ENCODE measurements at places on chromosomes 12 and 14.

- DNase-seq: no peak
These were observed 78.7 kb downstream of the GALNT9 start for GRCh38 chr12:132250707-132251106.

DNA sequence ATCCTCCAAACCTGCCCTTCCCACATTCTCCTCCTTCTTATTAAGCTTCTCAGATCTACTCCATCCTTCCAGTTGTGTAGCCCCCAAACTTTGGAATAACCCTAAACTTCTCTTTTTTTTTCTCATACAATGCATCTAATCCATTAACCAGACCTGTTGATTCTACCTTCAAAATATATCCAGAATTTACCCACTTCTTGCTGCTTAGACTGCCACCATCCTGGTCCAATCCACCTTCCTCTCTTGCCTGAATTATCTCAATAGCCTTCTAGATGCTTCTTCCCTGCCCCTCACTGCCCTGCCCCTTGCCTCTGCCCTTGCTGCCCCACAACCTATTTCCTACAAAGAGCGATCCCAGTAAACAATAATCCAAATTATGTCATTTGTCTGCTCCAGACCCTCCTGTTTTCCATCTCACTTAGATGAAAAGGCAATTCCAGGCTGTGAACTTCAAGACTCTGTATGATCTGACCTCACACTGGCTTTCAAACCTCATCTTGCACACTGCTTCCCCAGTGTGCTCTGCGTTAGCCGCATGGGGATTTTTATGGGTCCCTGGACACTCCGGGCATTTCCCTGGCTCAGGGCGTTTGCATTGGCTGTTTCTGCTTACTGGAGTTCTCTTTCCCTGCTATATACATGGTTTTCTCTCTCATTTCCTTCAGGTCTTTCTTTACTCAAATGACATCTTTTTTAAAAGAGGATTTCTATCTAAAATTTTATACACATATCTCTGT, 42.6 kb upstream of the HIF1A start:
- no peak for DNase-seq

GRCh38 chr12:75558287-75558686, 46.9 kb upstream of the KRR1 start:
- DNase-seq: no peak

DNA sequence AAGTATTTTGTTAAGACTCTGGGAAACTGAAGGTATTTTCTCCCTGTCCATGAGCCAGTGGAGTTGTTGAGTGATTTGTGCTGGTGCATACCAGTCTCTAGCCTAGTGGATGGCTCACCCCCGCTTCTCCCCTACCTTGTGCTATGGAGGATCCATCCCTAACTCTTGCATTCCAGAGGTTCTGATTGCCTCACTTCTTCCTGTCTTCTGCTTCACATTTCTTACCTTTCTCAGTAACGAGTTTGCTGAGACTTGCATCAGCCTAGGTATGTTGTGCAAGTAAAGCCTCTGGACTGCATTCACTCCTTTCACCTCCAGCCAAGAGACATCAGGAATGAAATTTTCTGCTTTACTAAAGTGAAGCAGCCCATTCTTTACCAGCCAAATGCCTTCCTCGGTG, 391.6 kb downstream of the ZFP36L1 start:
- no peak for DNase-seq

GRCh38 chr14:24681056-24681455, 47.1 kb upstream of the GZMB start:
- DNase-seq: no peak

DNA sequence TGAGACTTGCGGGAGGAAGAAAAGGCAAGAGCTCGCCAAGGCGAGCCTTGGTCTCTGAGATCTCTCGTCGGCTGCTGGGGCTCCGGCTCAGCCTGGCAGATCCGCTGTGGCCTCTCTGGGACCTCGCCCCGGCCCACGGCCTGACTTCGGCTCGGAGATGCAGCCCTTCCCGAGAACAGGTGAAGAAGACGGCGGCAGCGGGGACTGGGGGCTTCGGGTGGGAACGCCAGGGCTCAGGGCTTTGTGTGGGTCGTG, 6.0 kb upstream of the HOXC9 start:
- no peak for DNase-seq

GRCh38 chr12:98983647-98984046, 338.6 kb downstream of the APAF1 start:
- DNase-seq: no peak

- no peak for DNase-seq
These were observed 32.6 kb upstream of the ANO6 start for GRCh38 chr12:45183246-45183645.

DNA sequence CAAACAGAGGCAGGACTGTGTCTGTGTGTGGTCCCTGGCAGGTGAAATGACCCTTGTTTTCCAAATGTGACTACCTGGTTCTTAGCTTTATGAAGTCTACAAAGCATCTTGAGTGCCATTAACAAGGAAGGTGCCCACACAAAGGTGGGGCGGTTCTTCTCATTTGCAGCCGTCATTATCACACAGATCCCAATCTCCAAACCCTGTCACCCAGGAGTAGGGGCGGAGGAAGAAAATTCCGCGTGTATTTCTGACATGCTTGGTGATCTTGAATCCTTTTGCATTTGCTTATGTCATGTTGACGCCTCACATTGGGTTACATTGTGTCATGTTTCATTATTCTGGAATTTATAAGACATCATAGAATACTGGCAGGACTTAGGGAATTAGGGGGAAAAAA, 277.3 kb downstream of the VRK1 start:
- DNase-seq: no peak

GRCh38 chr14:81276073-81277069, 55.6 kb upstream of the GTF2A1 start:
- no peak for DNase-seq

DNA sequence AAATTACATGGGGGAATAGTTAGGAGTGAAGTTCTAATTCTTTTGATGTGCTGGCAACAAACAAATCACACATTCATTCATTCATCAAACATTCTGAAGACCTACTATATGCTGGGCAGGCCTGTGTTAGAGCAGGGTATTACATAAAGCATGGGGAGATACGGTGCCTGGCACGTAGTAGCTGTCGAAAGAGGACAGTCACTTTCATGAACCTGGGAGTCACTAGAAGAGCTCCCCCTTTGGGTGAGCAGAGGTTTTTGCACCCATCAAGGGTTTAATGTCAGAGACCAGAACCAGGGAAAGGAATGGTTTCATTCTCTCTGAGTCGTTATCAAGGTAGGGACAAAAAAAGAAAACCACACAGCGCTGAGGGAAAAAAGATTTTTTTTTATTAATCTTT, 10.0 kb downstream of the LHX5 start:
- no peak for DNase-seq

- no peak for DNase-seq
These were observed 71.3 kb downstream of the DHRS2 start for GRCh38 chr14:23707415-23707814.

- DNase-seq: no peak
These were observed 375.0 kb downstream of the DPF3 start for GRCh38 chr14:72518809-72519377.

DNA sequence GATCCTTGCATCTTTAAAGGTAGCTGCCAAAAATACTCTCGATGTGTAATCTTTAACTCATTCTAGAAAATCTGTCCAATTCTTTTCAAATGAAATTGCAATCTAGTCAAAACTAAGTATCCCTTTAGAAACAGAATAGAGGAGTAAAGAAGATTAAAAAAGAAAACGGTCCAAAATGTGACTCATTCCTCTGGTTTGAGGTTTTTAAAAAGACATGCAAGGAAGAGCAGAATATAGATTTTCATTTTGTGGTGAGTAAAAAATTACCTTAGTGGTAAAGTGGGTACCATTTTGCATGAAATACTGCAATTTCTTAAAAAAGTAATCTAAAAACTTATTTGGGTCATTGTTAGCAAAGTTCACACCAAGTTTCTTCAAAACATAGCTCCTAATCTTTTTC, 108.4 kb downstream of the BRMS1L start:
- DNase-seq: no peak

DNA sequence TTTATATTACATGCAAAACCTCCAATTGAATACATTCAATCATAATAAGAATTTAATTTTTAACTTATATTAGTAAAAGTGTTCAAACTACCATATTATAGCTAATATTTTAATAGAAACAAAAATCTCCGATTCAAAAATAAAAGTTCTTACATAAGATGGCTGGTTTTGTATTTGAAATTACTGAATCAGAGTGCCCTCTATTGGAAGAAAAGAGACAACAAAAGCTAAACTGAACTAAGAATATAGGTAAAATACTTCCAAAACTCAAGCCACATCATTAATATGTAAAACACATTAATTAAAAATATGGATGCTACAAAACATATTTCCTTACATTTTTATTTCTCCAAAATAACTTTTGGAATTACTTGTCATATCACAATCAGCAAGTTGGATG, 120.3 kb downstream of the GARIN6 start:
- DNase-seq: peak; percentile 17

DNA sequence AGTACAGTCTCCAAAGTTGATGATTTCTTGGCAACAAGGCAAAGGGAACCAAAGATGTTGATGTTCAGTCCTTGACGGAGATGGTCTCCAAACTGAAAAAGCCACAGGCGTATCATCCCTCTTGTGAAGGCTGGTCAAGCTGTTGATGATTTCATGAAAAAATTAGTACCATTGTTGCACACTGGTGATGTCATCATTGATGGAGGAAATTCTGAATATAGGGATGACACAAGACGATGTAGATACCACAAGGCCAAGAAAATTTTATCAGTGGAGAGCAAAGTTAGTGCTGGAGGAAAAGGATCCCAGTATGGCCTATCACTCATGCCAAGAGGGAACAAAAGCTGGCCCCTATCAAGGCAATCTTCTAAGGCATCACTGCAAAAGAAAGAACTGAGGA, 88.7 kb upstream of the KRR1 start:
- DNase-seq: no peak

- no peak for DNase-seq
These were observed 39.1 kb downstream of the TSPAN11 start for GRCh38 chr12:30965613-30965985.

DNA sequence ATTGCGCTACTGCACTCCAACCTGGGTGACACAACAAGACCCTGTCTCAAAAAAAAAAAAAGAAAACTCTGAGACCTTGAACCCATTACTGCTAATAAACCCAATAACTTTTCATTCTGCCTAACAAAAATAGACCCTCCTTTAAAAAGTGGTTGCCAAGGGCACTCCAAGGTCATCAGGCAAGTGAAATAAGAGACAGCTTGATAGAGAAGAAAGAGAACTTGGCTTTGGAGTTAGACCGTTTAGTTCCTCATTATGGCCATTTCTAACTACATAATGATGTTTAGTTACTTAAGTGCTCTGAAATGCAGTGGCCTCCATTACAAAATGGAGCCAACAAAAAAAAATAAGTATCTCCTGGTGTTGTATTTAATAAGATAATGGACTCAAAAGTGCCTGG, 55.9 kb downstream of the PHLDA1 start:
- no peak for DNase-seq

GRCh38 chr12:5856692-5857091, 88.4 kb downstream of the ANO2 start:
- DNase-seq: no peak

Data from kidney capillary endothelial cell (primary cell).